Neural progenitor cell (in vitro differentiated cells): ENCODE measurements at places on chromosomes 13 and 19. TPM values are rescaled to one million over a fixed set of nuclear protein-coding genes. Genes with fewer than 3 reads are reported as not detected.

DNA sequence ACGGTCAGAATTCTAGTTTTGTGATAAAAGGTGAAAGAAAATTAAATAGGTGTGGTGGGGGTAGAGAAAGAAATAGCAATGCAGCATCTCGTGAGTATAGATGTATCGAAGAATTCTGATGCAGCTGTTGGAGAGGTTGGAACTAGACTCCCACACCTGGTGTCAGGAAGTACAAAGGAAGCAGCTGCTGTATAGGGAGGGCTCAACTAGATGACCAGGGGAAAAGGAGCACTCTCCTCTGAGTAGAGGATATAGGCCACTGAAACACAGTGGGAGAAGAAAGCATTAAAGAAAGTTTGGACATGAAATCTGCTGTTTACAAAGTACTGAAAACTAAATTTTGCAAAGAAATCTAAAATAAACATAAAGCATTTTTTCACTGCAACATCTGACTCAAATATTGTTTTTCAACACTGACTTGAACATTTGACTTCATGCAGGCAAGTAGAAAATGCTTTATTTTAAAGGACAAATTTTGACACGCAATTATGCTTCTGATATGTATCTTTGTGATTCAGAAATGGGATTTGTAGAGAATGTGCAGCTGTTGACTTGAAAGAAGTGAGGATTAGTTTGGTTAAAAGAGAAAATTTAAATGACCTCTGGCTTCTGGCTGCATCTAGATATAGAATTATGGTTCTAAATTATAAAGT lies 82.2 kb downstream of the MIPEP start:
- no peak overlapping the region for H3K4me3 ChIP-seq
- H3K4me1 ChIP-seq: peaks cover 16% of the 10 kb centered on the region
- no peaks in the 10 kb centered on the region for H3K27me3 ChIP-seq
- no peaks in the 10 kb centered on the region for H3K36me3 ChIP-seq

GRCh38 chr13:29476046-29476445 lies 119.4 kb downstream of the SLC7A1 start:
- H3K36me3 ChIP-seq: no peaks in the 10 kb centered on the region
- no peaks in the 10 kb centered on the region for H3K27me3 ChIP-seq
- no peak for DNase-seq

DNA sequence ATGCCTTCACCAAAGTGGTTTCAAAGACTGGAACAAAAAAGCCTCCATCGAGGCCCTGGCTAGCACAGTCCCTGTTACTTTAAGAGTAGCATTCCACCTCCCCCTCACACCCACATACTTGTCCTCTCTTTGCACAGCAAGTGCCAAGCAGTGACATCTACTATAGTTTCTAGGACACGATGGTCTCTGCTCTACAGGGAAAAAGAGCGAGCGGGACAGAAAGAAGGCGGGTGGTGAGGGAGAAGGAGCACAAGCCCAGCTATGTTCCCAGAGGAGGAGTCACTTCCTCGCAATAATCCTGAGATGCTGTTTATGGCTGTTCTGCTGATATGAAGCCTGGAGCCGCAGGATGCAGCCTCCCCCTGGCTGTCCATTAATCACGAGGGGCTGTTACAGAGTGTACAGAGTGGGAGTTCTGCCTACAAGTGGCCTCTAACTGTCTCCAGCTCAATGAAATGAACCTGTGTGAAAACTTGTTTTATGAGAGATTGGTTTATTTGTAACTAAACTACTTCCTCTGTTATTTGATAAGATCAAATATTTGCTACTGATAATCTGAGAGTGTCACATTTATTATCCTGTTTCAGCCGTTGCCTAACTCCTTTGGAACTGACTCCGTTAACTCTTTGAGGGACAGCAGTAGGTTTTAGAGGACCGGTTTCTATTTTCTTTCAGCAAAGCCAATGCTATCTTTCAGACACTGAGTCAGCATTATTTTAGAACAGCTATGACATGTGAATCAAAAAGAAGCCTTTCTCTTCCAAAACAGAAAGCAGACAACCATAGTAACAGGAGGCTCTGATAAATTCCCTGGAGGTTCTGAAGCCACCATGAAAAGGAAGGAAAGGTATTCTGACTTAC lies 208.0 kb downstream of the SPRY2 start:
- H3K27ac ChIP-seq: no peak overlapping the region
- H3K27me3 ChIP-seq: no peaks in the 10 kb centered on the region
- H3K36me3 ChIP-seq: no peaks in the 10 kb centered on the region
- peak; percentile 31 for DNase-seq
- peaks cover 54% of the 10 kb centered on the region for H3K4me1 ChIP-seq

DNA sequence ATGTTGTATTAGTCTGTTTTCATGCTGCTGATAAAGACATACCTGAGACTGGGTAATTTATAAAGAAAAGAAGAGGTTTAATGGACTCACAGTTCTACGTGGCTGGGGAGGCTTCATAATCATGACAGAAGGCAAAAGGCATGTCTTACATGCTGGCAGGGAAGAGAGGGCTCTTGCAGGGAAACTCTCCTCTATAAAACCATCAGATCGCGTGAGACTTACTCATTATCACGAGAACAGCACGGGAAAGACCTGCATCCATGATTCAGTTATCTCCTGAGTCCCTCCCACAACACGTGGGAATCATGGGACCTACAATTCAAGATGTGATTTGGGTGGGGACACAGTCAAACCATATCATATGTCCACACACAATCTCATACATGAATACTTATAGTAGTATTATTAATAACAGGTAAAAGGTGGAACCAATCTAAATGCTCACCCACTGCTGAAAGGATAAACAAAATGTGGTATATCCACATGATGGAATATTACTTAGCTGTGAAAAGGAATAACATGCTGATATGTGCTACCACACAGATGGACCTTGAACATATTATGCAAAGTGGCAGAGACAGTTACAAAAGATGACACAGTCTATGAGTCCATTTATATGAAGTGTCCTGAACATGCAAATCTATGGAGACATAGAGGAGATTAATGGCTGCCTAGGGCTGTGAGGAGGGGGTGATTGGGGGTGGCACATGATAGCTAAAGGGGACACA lies 20.9 kb upstream of the CEBPA start:
- DNase-seq: no peak
- no peaks in the 10 kb centered on the region for H3K36me3 ChIP-seq
- no peaks in the 10 kb centered on the region for H3K4me1 ChIP-seq
- no peak overlapping the region for H3K4me3 ChIP-seq
- H3K27ac ChIP-seq: no peak overlapping the region

DNA sequence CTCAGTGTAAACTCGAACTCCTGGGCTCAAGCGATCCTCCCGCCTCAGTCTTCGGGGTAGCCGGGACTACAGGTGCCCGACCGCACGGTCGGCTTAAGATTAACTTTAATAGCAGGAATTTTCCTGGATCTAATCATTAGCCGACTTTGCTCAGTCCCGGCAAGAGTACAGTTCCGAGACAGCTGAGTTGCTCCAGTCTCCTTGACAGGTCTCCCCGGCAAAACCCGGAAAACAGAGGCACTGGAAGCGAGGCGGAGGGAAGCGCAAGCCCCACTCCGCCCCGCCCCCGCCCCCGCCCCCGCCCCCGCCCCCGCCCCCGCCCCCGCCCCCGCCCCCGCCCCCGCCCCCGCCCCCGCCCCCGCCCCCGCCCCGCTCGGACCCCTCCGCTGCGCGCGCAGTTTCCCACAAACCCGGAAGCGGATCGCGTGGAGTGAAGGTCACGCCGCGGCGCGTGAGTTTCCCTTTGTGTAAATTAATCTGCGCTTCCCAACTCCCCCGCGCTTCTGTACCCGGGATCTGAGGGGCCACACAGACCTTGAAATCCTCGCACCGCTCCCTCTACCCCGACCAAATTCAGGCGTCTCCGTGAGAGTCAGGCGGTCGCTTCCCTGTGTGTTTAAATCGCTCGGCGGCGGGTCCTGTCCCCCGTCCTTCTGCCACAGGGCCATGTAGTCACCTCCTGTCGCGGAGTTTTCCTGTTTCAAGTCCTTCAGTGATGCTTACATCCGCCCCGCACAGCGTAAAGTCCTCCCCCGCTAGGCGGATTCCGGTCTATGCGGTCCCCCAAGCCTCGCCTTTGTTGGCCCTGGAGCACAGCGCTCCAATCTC lies at the start of gene ZNF480:
Gene ZNF480 (plus strand): TSS at position 397 of the 828 bp plus-strand sequence. CDS start 3,244 bp downstream, outside the sequence.
- H3K27ac ChIP-seq: peak within 1 kb of the TSS; percentile 77
- H3K4me1 ChIP-seq: no peaks in the 10 kb centered on the region
- DNase-seq: peak; percentile 89
- peaks cover 16% of the 10 kb centered on the region for H3K36me3 ChIP-seq

DNA sequence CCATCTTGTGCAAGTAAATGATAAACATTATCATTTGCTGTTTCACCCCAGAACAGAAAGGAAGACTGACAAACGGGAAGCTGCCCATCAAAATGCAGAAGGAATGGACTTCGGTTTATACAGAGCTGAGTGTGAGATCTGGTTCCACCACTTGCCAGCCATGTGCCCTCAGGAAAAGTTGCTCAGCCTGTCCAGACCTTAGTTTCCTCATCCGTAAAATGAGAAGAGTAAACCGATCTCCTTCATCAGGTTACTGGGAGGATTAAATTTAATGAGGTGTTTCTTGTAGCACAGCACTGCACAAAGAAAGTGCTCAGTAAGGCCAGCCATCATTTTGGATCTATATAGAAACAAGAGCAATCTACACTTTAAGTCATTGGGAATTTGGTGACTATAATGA lies 36.7 kb upstream of the SERP2 start:
- DNase-seq: no peak
- H3K4me3 ChIP-seq: no peak overlapping the region
- no peaks in the 10 kb centered on the region for H3K36me3 ChIP-seq
- peaks cover 10% of the 10 kb centered on the region for H3K4me1 ChIP-seq
- H3K27ac ChIP-seq: no peak overlapping the region

DNA sequence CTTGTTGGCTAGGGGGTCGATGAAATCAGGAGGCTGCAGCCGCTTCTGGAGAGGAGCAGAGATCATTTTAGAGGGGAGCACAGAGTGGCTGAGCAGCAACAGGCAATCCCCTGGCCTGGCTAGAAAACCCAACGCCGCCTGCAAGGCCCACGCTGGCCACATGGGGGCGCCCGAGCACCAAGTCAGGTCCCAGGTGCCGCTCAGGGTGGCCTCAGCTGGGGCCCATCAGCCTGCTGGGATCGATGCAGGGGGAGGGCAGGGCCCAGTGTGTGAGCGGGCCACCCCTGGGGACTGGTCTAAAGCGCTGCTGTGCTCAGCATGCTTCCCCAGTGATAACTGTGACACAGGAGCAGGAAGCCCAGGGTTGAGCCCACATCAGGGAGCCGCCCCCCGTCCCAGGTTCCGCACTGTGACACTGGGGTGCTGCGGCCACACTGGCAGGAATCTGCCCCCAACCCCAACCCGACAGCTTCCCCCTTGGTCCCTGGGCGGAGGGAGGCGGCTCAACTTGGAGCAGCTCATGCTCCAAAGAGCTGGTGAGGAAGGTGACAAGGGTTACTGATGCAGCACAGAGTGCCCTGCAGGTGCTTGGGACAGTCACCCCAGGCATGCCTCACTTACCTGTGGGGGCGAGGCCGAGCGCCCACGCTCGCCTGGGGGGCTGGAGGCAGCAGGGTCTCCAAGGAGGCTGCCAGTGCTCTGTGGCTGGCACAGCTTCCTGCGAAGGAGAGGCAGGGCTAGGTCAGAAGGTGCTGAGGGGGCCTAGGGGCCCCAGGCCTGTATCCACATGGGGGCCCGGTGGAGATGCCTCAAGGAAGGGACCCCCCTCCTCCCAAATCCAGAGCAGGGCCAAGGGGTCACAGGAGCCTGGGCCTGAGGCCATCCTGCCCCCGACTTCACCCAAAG lies 13.3 kb upstream of the ISYNA1 start:
- H3K4me1 ChIP-seq: no peaks in the 10 kb centered on the region
- no peak overlapping the region for H3K27ac ChIP-seq
- DNase-seq: peak; percentile 82
- H3K27me3 ChIP-seq: no peaks in the 10 kb centered on the region
- H3K36me3 ChIP-seq: no peaks in the 10 kb centered on the region
- H3K4me3 ChIP-seq: no peak overlapping the region

The CGB8 gene
- total RNA-seq: not detected in 2 replicates

The TMEM190 gene
- total RNA-seq: not detected in 2 replicates

The FGF14 gene
- 0.43 and 1.4 TPM in 2 replicates for total RNA-seq

The SSC5D gene
- total RNA-seq: 0.56 TPM in 1 of 2 replicates, not detected in the other
